ENCODE measurements at places on chromosomes 16 and 17. TPM values are rescaled to one million over a fixed set of nuclear protein-coding genes. Genes with fewer than 3 reads are reported as not detected.

Gene KRT33A
- total RNA-seq, result not detected

Gene PYDC1
- total RNA-seq, result not detected

Gene TPPP3
- 15.5 TPM for total RNA-seq

Gene KIF2B
- not detected for total RNA-seq

Gene CD300LB
- total RNA-seq, result not detected

Gene AANAT
- not detected for total RNA-seq

Gene BIRC5
- total RNA-seq, result 0.69 TPM

Gene KRT27
- not detected for total RNA-seq

Gene CCL16
- total RNA-seq, result not detected

- H3K4me3 ChIP-seq, result peak overlapping the region; percentile 19
- H3K27ac ChIP-seq, result peak overlapping the region; percentile 94
- H3K36me3 ChIP-seq, result peaks cover 10% of the 10 kb centered on the region
- no peaks in the 10 kb centered on the region for H3K27me3 ChIP-seq
These were observed 21.2 kb downstream of the CDC42EP4 start for GRCh38 chr17:73290399-73291259.

DNA sequence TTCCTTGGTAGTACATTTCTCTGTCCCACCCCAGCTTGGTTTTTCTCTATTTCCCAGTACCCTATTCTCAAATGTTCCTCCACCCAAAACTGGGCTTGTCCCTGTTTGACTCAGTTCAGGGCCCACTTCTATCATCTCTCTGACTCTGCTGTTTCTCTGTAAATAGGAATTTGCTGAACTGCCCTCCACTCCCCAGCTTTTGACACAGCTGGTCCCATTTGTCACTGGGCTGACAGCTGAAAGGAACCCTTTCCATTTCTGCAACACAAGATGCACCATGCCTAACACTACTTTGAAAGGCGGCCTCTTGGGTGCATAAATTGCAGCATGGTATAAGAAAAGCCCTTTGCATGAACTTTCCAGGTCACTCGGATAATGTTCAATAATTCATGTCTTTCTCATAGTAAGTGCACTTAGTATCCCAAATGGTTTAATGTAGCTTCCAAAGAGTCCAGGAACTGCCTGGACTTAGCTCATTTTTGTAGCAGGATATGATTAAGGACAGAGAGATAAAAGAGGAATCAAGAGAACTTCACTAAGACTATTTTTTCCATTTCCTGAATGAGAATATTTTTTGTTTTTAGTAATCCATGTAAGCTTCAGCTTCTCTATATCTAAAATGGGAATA is 256.7 kb downstream of the CDH11 start:
- no peak for DNase-seq
- no peaks in the 10 kb centered on the region for H3K27me3 ChIP-seq
- no peaks in the 10 kb centered on the region for H3K36me3 ChIP-seq
- no peak overlapping the region for H3K4me3 ChIP-seq
- H3K27ac ChIP-seq, result peak overlapping the region; percentile 1

GRCh38 chr16:75792771-75793492 is 66.6 kb upstream of the CPHXL start:
- no peak for DNase-seq
- no peak overlapping the region for H3K4me3 ChIP-seq
- H3K4me1 ChIP-seq, result no peaks in the 10 kb centered on the region
- H3K36me3 ChIP-seq, result no peaks in the 10 kb centered on the region
- H3K27ac ChIP-seq, result no peak overlapping the region
- peaks cover 15% of the 10 kb centered on the region for H3K27me3 ChIP-seq

GRCh38 chr16:47503936-47504335 is 42.8 kb downstream of the PHKB start:
- H3K4me3 ChIP-seq, result no peak overlapping the region
- H3K4me1 ChIP-seq, result peaks cover 4% of the 10 kb centered on the region
- H3K36me3 ChIP-seq, result peaks cover 64% of the 10 kb centered on the region
- H3K27ac ChIP-seq, result no peak overlapping the region

DNA sequence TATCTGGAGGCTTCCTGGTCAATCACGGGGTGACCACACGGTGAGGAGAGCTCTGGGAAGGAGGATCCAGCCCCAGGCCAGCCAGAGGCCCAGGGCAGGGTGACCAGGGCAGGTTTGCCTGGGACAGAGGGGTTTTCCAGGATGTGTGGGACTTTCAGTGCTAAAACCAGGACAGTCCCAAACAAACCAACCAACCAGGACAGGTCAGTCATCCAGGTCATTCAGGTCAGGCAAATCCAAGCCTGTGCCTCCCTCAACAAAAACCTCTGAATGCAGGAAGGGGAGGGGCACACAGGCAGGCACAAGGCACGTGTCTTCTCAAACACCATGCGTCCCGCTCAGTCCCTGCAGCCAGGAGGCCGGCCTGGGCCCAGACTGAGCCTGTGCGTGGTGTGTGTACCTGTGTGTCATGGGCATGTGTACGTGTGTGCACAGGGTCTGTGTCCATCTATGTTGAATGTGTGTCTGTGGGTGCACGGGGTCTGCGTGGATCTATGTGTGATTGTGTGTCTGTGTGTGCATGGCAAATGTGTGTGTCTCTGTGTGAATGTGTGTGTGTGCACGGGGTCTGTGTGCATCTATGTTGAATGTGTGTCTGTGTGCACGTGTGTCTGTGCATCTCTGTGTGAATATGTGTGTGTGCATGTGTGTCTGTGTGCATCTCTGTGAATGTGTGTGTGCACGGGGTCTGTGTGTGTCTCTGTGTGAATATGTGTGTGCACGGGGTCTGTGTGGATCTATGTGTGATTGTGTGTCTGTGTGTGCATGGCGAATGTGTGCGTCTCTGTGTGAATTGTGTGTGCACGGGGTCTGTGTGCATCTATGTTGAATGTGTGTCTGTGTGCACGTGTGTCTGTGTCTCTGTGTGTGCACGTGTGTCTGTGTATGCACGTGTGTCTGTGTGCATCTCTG is 78.9 kb downstream of the RTN4RL1 start:
- DNase-seq, result no peak
- peaks cover 17% of the 10 kb centered on the region for H3K4me1 ChIP-seq
- no peak overlapping the region for H3K4me3 ChIP-seq
- H3K36me3 ChIP-seq, result no peaks in the 10 kb centered on the region
- H3K27me3 ChIP-seq, result peaks cover 3% of the 10 kb centered on the region

DNA sequence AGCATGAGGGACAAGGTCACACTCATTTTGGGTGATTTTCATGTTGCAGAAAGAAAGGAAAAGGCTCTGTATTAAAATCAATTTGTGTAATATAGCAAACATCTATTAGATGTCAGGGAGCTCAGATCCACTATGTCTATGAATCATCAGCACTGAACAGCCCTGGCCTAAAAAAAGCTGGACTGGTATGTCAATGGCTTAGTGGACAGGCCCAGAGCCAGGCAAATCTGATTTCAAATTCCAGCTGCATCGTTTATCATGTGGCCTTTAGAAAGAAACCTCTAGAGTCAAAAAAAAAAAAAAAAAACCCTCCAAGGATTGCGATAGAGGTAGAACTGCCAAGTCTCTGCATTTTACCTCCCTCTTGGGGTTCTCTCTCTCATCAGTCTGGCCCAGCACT is 5.4 kb downstream of the GAS7 start:
- no peak overlapping the region for H3K4me3 ChIP-seq
- H3K36me3 ChIP-seq, result peaks cover 10% of the 10 kb centered on the region
- peaks cover 14% of the 10 kb centered on the region for H3K27me3 ChIP-seq

GRCh38 chr16:66275775-66276428 is 90.6 kb upstream of the CDH5 start:
- H3K4me1 ChIP-seq, result no peaks in the 10 kb centered on the region
- H3K36me3 ChIP-seq, result no peaks in the 10 kb centered on the region

GRCh38 chr17:72408641-72409040 is 287.8 kb downstream of the SOX9 start:
- H3K4me1 ChIP-seq, result peaks cover 16% of the 10 kb centered on the region
- H3K4me3 ChIP-seq, result no peak overlapping the region
- no peak overlapping the region for H3K27ac ChIP-seq
- H3K27me3 ChIP-seq, result peaks cover 37% of the 10 kb centered on the region
- DNase-seq, result no peak

DNA sequence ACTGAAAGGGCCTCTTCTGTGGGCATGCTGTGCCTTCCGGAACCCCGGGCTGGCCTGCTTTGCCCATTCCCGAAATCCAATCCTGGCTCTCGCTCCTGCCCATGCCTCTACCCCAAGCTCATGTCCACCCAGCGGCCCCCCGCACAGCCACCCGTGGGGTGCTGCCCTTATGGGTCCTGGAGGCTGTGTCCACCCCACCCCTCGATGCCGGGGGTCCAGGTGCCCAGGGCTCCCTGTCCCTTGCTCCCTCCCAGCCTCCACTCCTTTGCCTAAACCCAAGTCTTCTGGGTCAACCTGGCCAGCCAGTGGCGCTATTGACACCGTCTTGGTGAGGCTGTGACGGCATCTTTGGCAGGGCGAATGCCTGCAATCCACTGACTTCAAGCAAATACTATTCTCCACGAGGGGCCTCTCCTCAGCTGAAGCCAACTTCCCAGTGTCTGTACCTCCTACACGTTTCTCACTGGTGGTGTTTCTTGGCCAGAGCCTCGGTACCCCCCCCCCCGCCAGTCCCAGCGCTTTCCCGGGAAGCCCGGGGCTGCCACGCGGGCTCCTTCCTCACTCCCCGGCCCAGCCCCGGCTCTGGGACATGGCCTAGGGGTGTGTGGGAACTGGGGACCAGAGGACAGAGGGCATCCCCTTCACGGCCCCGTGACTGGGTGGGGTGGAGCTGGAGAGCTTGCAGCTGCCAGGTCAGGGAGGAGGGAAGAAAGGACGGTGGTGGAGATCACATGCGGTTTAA is 12.2 kb upstream of the DUS1L start:
- no peaks in the 10 kb centered on the region for H3K4me1 ChIP-seq
- H3K27me3 ChIP-seq, result no peaks in the 10 kb centered on the region
- no peak overlapping the region for H3K4me3 ChIP-seq
- no peak overlapping the region for H3K27ac ChIP-seq

GRCh38 chr17:55784666-55785065 is 33.8 kb downstream of the PCTP start:
- H3K4me3 ChIP-seq, result no peak overlapping the region
- H3K27ac ChIP-seq, result peak overlapping the region; percentile 73
- no peak for DNase-seq

DNA sequence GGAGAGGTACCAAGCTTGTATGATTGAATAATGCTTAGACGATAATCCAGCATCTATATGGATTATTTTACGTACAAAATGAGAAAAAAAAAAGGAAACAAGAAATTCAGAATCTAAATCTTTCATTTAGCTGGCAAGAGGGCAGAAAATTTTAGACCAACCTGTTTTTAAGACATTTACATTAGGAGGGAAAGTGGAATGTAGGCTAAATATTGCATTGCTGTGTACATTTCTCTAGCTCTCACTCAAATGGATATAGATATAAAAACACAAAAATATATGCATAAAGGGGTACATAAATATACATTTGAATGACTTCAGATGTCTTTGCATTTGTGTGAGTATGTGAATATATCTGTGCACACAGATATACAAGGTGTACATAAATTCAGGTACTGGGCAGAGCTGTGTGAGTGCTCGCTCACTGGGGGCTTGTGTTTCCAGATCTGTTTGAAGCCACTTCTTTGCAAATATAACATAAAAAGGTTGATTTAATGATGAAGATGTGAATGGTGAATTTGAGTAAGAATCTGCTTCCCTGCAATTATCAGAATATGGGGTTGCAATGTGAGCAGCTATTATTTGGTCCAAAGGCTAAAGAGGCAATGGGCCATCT is 14.2 kb upstream of the ZFHX3 start:
- H3K4me3 ChIP-seq, result peak overlapping the region; percentile 89
- H3K27ac ChIP-seq, result peak overlapping the region; percentile 97
- DNase-seq, result no peak
- H3K4me1 ChIP-seq, result peaks cover 65% of the 10 kb centered on the region

- peaks cover 28% of the 10 kb centered on the region for H3K36me3 ChIP-seq
- H3K4me3 ChIP-seq, result peak within 1 kb of the TSS; percentile 81
These were observed at the start of gene ATP6V0A1 for GRCh38 chr17:42458497-42459255. TSS of gene ATP6V0A1 (plus strand) at chr17:42458878. CDS start at chr17:42460895, 2,017 bp downstream.

- DNase-seq, result no peak
- peaks cover 22% of the 10 kb centered on the region for H3K4me1 ChIP-seq
- H3K4me3 ChIP-seq, result peak overlapping the region; percentile 66
- no peak overlapping the region for H3K27ac ChIP-seq
- no peaks in the 10 kb centered on the region for H3K36me3 ChIP-seq
These were observed 553 bp upstream of the RAB11FIP4 start for GRCh38 chr17:31390748-31391495.

DNA sequence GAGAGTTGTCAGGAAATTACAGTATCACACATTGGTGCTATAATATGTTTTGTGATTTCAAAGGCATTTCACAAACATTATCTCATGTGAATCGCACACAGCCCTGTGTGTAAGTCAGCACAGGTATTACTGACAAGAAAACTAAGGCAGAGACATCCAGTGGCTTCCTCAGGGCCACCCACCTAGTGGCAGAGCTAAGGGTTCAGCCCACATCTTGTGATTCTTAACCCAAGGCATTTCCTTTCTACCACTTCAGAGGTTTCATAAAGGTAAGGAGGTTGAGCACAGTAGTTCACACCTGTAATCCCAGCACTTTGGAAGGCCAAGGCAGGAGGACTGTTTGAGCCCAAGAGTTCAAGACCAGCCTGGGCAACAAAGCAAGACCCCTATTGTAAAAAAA is 58.2 kb downstream of the STX8 start:
- no peaks in the 10 kb centered on the region for H3K36me3 ChIP-seq
- DNase-seq, result no peak
- H3K27me3 ChIP-seq, result no peaks in the 10 kb centered on the region
- no peak overlapping the region for H3K4me3 ChIP-seq
- peaks cover 17% of the 10 kb centered on the region for H3K4me1 ChIP-seq
- H3K27ac ChIP-seq, result no peak overlapping the region

- no peaks in the 10 kb centered on the region for H3K27me3 ChIP-seq
- peaks cover 42% of the 10 kb centered on the region for H3K4me1 ChIP-seq
- H3K4me3 ChIP-seq, result no peak overlapping the region
- DNase-seq, result no peak
- peaks cover 6% of the 10 kb centered on the region for H3K36me3 ChIP-seq
These were observed 9.9 kb downstream of the ITPRIPL2 start for GRCh38 chr16:19123535-19124178.

DNA sequence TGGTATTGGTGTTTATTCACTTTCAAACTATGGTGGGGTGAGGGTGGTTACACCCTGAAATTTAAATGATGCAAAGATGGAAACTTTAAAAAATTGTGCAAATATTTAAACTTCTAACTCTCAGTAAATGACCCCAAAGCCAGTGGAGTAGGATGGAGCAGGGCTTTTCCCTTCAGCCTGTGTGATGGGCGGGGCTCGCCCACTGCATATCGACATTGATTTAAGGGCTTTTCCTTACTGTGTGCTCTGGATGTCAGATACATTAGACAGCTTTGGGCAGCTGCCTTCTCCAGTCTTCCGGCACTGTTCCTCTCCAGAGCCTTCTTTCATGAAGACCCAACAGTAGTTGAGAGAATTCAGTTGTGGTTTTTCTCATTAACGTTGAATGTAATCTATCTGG is 99.9 kb downstream of the SPECC1 start:
- peaks cover 15% of the 10 kb centered on the region for H3K27me3 ChIP-seq
- H3K36me3 ChIP-seq, result peaks cover 8% of the 10 kb centered on the region
- no peak overlapping the region for H3K27ac ChIP-seq
